ENCODE measurements at places on chromosomes 4 and X. TPM values are rescaled to one million over a fixed set of nuclear protein-coding genes. Genes with fewer than 3 reads are reported as not detected.

ZNF185 gene
- polyA plus RNA-seq: 48.6 TPM

TGIF2LX gene
- polyA plus RNA-seq: not detected

- no peak overlapping the region for H3K27ac ChIP-seq
- no peak overlapping the region for H3K4me3 ChIP-seq
- H3K4me1 ChIP-seq: no peaks in the 10 kb centered on the region
Observed at GRCh38 chrX:18725310-18725943, 18.0 kb downstream of the PPEF1 start.

DNA sequence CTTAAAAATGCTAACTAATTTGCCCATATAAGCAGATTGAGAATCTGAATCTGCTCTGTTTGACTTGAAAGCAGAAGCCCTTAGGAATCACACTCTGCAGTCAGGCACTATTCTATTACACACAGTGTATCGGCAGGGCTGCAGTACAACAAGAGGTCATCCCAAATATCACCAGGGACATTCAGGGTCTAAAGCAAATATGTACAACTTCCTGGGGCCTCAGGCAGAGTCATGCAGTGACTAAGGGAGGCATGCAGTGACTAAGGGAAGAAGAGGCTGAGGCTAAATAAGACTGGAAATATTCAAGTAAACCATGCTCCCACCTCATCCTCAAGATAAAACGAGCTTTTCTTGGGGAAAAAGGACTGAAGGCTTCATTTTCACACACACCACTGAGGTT, 20.9 kb downstream of the MAPK10 start:
- H3K4me3 ChIP-seq: no peak overlapping the region
- H3K4me1 ChIP-seq: peaks cover 15% of the 10 kb centered on the region
- no peaks in the 10 kb centered on the region for H3K27me3 ChIP-seq
- peak overlapping the region; percentile 2 for H3K27ac ChIP-seq
- H3K36me3 ChIP-seq: no peaks in the 10 kb centered on the region
- peak; percentile 38 for DNase-seq

CT45A2 gene
- polyA plus RNA-seq: not detected

GRCh38 chrX:66833426-66833825, 194.5 kb upstream of the EDA2R start:
- H3K27me3 ChIP-seq: no peaks in the 10 kb centered on the region
- H3K27ac ChIP-seq: no peak overlapping the region
- DNase-seq: no peak
- no peak overlapping the region for H3K4me3 ChIP-seq
- H3K4me1 ChIP-seq: no peaks in the 10 kb centered on the region

- peaks cover 18% of the 10 kb centered on the region for H3K4me1 ChIP-seq
- H3K27ac ChIP-seq: no peak overlapping the region
- H3K4me3 ChIP-seq: no peak overlapping the region
- H3K27me3 ChIP-seq: peaks cover 15% of the 10 kb centered on the region
Observed at GRCh38 chr4:2790583-2791517, 2.0 kb upstream of the SH3BP2 start.

PLXNB3 gene
- polyA plus RNA-seq: 8.6 TPM

DNA sequence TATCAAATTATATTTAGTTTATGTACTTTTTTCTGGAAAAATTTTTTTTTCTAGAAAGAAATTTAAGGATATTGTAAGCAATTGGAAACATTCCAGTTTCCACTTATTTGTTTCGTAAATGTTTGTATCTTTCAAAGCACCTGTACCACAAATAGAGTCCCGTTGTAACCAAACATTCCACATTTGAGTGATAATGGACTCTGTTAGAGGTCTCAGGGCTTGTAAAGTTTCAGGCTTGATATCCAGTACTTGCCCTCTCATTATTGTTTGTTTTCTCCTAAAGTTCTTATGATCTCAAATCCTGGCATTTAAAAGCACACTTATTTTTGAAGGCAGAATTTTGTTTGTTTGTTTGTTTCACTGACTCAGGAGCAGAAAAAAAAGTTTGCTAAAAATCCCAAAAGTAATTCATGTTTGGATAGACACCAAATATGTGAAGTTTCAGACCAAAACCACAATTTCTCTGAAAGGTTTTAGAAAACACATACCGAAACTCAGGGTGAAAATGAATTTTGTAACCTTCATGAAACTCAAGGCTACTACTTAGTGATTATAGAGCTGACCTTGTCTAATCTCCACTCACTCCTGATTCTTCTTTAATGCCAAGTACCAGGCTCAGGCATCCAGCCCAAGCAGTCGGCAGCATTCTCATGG, 5.7 kb upstream of the TMEM192 start:
- H3K27me3 ChIP-seq: no peaks in the 10 kb centered on the region
- no peak for DNase-seq
- H3K4me1 ChIP-seq: peaks cover 4% of the 10 kb centered on the region
- H3K4me3 ChIP-seq: no peak overlapping the region

- no peak overlapping the region for H3K4me3 ChIP-seq
- no peaks in the 10 kb centered on the region for H3K36me3 ChIP-seq
Observed at GRCh38 chr4:2343476-2343875, 75.0 kb downstream of the ZFYVE28 start.

- H3K27me3 ChIP-seq: no peaks in the 10 kb centered on the region
- no peak for DNase-seq
- peak overlapping the region; percentile 51 for H3K27ac ChIP-seq
- no peaks in the 10 kb centered on the region for H3K36me3 ChIP-seq
- H3K4me3 ChIP-seq: no peak overlapping the region
- peaks cover 11% of the 10 kb centered on the region for H3K4me1 ChIP-seq
Observed at GRCh38 chrX:46279925-46280313, 265.3 kb downstream of the ZNF674 start.
